ACHN (cell line): ENCODE measurements at places on chromosomes 3 and 15.

GRCh38 chr3:9409981-9410854, 12.8 kb downstream of the SETD5 start:
- DNase-seq = no peak

- DNase-seq = no peak
Measured at GRCh38 chr15:101048176-101048575, 129.0 kb downstream of the LRRK1 start.

DNA sequence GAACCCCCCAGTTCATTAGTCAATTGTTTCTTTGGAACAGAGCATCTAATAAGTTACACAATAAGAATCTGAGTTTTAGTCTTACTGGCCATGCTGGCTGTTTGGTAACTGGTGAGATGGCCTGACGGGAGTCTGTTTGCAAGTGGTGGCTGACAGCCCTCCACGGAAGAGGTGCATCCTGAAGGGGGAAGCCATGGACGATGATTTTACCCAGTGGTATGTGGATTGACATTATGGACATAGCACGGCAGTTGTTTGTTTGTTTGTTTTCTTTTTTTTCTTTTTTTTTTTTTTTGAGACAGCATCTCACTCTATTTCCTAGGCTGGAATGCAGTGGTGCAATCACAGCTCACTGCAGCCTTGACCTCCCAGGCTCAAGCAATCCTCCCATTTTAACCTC, 156.0 kb downstream of the RPLP1 start:
- no peak for DNase-seq

DNA sequence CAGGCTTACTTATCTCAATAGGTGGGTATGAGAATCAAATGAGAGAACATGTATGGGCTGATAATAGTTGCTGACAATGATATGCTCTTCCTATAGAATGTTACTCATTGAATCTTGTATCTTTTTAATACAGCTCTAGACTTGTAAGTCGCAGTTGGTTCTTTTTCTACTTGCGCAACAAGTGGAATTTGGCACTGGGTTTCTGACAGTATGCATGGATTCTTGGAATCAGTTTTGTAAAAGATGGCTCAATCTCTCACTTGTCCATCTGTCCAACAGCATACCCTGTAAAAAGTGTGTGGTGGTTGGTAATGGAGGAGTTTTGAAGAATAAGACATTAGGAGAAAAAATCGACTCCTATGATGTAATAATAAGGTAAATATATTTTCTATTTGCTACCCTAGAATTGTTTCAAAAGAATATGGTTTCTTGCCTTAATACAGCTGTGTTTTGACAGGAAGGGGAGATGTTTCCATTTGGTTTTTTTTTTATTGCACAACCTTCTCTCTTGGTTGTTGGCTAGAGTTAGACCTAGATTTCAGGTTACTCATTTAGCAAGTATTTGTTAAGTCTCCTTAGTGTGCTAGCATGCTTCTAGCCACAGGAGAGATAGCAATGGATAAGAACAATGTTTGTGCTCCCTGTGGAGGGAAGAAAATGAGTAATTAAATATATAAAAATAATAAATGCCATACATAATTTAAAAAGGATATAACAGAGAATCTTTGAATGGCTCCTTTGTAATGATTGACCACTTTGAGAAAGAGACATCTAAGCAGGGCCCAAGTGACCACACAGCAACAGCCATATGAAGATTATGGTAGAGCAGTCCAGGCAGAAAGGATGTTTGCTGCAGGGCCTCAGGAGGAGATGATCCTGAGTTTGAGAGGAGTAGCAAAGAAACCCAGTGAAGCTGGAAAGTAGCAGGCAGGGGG, 21.8 kb downstream of the ST3GAL6 start:
- DNase-seq = no peak

- no peak for DNase-seq
Measured at GRCh38 chr3:17367171-17367570, 375.3 kb downstream of the TBC1D5 start.

DNA sequence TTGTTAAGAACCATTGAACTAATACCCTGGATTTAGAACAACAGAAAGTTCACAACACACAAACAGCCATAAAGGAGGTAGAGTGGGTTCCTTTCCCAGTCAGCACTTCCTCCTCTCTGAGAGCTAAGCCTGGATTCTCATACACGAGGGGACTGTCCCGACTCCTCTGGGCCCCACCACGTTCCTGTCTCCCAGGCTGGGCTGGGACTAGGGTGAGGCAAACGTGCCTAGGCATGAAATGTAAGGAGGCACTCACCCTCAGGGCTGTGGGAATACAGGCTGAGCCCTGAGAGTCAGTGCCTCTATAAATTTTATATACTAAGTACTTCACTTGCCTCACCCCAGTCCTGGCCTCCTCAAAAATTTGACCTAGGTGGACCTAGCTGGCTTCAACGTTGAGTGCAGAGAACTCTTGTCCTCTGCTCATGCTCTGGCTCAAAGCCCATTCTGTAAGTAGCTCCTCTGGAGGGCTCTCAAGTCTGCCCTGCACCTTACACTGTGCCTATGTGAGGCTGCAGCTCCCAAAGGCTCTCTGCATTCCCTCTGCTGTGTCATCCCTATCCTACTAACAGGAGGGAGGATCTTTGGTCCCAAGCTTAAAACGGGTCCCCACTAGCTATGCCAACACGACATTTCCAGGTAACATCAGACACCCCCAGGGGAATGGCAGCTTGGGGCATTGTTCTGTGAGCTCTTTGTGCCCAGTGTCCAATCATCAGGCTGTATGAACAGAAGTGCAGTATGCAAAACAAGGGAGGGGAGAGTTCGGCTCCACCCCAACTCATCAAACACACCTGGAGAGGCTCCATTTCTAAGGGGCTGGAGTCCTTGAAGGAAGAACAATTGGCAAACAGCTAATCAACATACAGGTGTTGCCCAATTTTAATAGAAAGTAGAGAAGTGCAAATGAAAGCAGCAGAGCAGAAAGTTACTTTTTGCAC, 233.2 kb downstream of the RPLP1 start:
- DNase-seq = no peak

DNA sequence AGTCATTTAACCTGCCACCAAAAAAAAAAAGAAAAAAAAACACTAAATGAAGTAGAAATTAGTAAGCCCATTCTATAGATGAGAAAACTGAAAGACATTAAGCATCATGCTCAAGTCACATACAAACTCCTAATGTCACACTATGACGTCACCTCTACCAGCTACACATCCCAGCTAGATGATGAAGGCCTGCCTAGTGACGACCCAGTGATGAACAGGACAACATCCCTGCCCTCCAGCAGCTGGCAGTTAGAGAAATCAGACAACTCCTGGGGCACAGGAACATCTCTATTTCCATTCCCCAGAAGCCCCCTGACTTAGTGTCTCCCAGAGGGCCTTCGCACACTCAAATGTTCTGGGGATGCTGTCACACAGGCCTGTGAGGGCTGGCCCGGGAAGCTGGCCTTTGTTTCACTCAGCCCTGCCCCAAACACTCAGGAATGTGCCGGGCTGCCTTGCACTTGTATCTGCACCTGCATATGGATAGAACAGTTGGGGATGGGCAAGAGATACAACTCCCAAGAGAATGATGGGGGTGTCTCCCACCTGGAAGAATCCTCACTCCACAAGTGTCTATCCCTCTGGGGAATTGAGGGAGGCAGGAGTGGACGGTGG, 7.0 kb upstream of the HAPLN3 start:
- no peak for DNase-seq

DNA sequence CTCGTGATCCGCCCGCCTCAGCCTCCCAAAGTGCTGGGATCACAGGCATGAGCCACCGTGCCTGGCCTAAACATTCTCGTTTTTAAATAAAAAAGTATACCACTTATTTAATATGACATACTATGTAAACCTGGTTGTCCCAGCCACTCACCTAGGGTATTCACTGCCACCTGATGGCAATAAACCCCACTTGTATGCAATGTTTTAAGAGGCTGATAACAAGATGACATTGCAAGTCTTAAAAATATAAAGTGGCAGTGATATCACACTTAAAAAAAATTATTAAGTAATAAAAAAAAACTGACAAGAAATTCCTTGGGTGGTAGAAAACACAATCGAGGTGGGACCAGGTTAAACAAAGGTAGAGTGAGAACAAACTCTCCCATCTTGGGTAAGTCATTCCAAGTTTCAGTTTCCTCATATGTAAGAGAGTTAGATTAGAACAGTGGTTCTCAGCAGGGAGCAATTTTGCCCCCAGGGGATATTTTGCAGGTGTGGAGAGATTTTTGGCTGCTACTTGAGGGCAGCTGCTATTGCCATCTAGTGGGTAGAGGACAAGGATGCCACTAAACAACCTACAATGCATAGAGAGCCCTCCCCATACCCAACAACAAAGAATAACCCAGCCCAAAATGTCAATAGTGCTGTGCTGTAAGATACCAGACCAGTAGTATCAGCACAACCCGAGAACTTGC, 14.5 kb downstream of the ARF4 start:
- DNase-seq = no peak

- DNase-seq = no peak
Measured at GRCh38 chr3:56917361-56918110, 115.8 kb upstream of the ARHGEF3 start.

DNA sequence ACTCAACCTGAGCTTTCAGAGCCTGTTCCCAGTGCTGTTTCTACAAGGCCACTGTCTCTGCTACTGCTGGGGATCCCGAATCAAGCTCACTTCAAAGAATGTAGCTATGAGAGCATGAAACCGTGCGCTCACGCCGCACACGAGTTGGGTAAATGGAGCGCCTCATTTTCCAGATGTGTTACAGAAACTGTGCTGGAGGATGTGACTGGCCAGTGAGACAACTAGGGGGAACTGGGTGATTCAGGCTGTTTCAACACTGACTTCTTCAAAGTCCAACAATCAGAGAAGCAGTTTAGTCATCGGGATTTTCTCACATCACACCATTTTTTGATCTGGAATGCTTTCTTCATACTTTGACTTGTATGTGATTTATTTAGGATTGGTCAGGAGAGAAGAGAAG, 3.5 kb downstream of the ZNF710 start:
- peak; percentile 8 for DNase-seq

- DNase-seq = no peak
Measured at GRCh38 chr15:83830381-83830780, 176.5 kb downstream of the ADAMTSL3 start.

DNA sequence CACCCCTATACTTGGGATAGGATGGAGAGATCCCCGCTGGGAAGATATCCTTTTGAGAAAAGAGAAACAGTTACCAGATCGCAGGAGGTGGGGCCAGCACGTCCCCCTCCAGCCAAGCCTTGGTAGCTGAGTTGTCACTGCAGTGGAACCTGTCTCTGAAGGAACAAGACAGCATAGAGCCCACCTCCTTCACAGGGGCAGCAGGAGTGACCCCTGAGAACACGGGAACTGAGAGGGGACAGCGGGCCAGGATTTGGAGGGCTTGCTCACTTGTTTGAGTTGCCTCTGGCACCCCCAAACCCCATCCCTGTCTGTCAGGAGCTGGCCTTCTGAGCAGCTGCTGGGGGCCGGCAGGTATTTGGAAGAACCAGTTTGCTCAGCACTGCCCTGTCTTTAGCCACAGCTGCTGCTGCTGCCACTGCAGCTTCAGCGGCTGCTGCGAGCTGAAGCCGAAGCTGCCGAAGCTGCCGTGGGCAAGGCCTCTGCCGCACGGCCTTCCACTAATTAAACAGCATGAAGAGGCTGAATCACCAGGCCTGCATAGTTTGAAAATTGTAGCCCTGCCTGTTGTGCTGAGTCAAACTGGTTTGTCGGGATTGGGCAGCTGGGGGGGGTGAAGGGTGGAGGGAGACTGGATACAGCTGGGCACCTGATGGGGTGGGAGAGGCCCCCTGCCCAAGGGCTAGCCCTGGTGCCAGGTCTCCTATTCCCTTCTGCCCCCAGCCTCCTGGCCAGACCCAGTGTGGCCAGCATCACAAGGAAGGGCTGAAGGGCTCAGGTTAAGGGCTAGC, 4.0 kb downstream of the EPHB3 start:
- peak; percentile 16 for DNase-seq

DNA sequence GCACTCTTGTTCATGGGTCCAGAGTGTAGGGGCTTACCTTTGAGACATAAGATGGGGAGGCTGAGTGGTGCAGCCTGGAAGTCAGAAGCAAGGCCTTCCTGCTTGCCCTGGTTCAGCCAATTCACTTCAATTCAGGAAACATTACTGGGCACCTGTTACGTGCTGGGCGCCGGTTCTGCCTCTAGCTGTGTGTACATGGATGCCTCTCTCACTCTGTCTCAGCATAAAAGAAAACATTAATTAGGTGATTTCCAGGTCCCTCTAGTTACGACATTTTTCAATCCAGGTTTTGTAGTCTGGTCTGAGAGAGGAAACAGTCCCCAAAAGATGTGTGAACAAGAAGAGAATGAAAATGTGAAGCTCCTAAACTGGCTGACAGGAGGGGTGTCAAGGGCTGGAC, 1.2 kb downstream of the RTP1 start:
- DNase-seq = no peak

DNA sequence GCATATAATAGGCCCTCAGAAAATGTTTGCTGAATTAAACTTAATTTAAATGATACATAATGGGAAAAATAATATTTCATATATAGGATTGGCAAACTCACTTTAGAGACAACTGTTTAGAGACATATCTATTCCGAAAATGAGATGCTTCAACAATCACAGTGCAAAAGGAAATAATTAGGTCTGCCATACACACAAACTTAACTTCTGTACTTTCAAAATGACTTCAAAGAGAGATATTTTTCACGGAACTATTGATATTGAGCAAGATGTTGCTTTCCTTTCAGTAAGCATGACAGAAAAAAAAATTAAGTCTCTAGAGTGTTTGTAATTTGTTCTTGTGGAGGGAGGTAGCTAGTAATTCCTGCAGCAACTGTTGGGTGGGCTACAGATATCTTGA, 769.5 kb downstream of the TUSC7 start:
- DNase-seq = no peak

- DNase-seq = no peak
Measured at GRCh38 chr15:85693277-85693676, 101.4 kb downstream of the KLHL25 start.

DNA sequence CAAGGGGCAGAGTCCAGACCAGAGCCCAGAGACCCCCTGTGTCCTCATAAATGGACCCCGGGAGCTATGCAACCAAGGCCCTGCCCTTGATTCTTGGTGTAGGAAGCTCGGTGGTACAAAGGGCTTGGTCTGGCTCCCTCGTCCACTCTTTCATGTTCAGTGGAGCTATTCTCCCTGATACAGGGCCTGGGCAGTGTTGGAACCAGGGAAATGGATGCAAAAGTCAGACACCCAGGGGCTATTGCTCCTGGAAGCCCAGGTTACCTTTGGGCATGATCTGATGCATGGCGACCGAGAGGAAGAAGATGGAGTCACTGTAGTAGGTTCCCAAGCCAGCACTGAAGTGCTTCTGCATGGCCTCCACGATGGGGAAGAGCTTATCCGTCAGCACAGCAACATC, 44.5 kb downstream of the XXYLT1 start:
- DNase-seq = no peak

- DNase-seq = no peak
Measured at GRCh38 chr15:45747426-45747825, 112.6 kb downstream of the SQOR start.
